ENCODE measurements at places on chromosomes 6 and 20. TPM values are rescaled to one million over a fixed set of nuclear protein-coding genes. Genes with fewer than 3 reads are reported as not detected.

ZFP57 gene
- total RNA-seq = 1.4 TPM

PGC gene
- not detected for total RNA-seq

SIRPD gene
- total RNA-seq = not detected

C2 gene
- not detected for total RNA-seq

C6orf120 gene
- total RNA-seq = 27.1 TPM

CD40 gene
- 49.7 TPM for total RNA-seq

RBM39 gene
- 148 TPM for total RNA-seq

MUC21 gene
- not detected for total RNA-seq

PPP1R14C gene
- 26.3 TPM for total RNA-seq

SCUBE3 gene
- total RNA-seq = 1.2 TPM

ULBP3 gene
- total RNA-seq = 8.2 TPM

BNIP5 gene
- total RNA-seq = not detected

DZANK1 gene
- total RNA-seq = 1.4 TPM

DDX43 gene
- total RNA-seq = 1.8 TPM

SLC17A4 gene
- not detected for total RNA-seq

ABHD16B gene
- not detected for total RNA-seq

GPX5 gene
- total RNA-seq = not detected

EFHC1 gene
- total RNA-seq = 20.2 TPM

DNA sequence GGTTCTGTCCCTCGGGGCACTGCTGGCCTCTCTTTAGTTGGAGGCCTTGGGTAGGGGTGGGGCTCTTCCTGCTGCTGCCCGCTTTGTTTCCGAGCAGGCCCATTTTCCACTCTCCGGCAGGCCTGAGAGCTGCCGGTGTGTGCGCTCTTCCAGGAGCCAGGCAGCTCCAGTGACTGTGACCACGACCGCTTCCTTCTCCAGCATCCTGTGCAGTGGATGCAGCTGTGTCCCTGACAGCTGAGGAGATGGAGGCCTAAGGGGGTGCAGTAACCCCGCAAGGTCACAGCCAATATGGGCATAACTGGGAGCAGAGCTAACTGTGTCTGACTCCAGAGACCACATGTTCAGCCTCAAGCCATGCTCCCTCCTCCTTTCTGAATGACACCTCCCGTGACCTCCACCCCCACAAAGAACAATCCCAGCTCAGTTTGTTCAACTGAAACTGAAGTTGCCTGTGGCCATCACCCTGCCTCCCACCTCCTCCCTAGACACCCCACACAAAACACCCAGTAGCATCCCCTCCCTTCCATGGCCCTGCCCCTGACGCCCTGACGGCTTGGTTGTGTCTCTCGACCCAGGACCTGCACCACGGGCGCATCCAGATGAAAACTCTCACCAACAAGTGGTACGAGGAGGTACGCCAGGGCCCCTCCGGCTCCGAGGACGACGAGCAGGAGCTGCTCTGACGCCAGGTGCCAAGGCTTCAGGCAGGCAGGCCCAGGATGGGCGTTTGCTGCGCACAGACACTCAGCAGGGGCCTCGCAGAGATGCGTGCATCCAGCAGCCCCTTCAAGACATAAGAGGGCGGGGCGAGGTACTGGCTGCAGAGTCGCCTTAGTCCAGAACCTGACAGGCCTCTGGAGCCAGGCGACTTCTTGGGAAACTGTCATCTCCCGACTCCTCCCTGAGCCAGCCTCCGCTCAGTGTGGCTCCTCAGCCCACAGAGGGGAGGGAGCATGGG is 27.8 kb downstream of the SPATA2 start:
- DNase-seq = no peak

- no peak for DNase-seq
Measured at GRCh38 chr20:884983-885952, 30.9 kb downstream of the ANGPT4 start.

DNA sequence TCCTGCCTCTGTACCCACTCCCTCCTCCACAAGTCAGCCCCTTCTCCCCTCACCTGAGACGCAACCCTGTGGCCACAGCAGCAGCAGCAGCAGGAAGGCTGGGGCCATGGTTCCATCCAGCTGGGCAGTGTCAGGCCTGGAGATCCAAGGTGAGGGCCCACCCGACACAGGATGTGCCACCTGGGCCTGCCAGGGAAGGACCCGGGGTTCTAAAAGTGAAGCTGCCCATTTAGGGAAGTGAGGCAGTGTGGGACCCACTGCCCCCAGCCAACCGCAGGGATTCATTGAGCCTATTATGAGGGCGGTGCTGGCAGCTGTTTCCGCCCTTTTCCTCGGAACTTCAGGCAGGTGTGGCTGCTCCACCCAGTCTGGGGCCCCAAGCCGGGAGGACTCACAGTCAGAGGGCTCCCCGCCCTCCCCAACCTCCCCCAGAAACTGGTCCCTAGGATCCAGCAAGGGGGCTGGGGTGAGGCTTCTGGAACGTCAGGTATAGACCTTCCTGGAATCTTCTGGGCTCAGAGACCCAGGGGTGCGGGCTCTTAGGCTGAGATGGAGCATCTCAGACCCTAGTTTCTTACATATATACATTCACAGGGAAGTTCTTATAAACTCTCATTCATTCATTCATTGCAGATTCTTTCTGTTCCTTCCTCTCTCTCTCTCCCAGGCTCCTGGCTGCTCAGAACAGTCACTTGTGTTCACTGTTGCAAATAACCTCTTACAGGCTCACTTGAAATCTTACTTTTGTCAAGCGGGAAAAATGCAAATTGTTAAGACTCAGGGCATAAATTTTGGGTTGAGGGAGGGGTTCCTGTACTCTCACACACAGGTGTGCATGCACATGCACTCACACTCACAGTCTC is at the start of gene TREML2:
TSS of gene TREML2 (minus strand) at position 249 of the 863 bp plus-strand sequence. CDS start at position 108, 141 bp downstream.
- no peak for DNase-seq

- DNase-seq = no peak
Measured at GRCh38 chr6:124356276-124356810, 552.7 kb downstream of the NKAIN2 start.

DNA sequence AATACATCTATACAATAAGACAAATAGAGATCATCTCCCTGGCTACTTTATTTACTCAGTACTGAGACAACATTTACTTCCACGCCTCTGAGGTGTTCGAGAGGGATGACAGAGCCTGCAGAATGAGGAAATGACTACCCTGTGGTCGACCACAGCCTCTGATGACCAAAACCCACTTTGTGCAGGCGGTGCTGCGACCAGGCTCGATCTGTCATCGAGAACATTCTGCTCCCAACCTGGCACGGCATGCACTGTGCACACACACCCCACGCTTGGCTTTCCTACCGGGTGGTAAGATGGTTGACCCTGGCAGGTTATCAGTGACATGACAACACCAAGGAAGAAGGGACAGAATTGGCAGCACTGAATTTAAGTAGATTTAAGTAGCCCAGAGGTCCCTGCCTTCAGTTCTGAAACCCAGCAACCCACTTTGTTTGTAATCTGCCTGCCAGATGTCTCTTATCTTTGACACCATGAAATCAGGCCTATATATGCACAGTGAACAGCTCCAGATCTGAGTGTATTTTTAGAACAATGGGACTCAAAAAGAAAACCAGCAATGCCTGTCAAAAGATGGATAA is 42.6 kb downstream of the TTI1 start:
- DNase-seq = no peak

- peak; percentile 16 for DNase-seq
Measured at GRCh38 chr6:7424967-7425807, 35.6 kb downstream of the RIOK1 start.

GRCh38 chr6:7615611-7616383 is 25.8 kb downstream of the SNRNP48 start:
- no peak for DNase-seq

DNA sequence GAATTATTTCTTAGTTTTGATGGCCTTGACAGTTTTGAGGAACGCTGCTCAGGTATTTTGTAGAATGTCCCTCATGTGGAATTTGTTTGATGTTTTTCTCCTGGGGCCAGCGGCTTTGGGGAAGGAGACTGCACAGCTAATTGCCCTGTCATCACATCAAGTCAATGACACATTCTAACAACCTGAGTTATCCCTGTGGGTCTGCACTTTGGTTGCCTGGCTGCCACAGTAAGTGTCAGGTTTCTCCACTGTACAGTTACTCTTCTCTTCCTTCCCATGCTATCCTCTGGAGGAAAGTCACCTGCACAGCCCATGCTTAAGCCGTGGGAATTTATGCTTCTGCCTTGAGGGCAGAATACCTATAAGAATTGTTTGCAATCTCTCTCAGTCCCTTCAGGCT is 1.4 kb upstream of the TREML4 start:
- DNase-seq = no peak

DNA sequence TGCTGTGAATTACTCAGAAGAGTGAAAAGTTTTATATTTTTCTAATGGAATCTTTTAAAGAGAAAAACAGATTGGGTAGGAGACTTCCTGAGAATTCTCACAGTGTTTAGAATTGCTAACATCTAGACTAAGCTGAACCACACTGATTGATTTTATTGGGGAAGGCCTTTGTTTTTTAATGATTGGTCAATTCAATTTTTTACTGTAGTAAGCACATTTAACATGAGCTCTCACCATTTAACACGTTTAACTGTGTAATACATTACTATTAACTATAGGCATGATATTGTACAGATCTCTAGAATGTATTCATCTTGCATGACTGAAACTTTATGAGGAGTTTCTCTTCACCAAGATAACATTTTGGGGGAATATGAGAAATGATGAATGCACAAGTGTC is 987.3 kb downstream of the PHF3 start:
- no peak for DNase-seq

GRCh38 chr20:63963784-63964301 is 5.9 kb downstream of the ZNF512B start:
- no peak for DNase-seq

- no peak for DNase-seq
Measured at GRCh38 chr20:15200147-15200565, 862.7 kb upstream of the FLRT3 start.

DNA sequence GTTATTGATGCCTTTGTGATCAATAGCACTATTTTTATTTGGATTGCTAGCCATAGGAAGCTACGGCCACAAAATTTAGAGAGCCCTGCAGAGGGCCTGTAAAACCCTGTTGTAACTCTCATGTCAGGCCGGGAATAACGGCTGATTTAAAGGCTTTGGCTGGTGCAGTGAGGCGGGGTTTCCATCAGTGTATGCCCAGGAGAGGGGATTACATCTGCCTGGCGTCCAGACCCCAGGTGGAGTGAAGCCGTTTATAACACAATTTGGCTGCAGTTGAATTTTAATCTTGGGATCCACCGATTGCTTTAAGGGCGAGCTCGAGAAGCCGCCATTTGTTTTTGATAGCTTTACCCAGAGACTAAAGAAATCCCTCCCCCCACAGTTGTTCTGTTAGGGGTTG is 29.1 kb upstream of the APCDD1L start:
- DNase-seq = no peak

DNA sequence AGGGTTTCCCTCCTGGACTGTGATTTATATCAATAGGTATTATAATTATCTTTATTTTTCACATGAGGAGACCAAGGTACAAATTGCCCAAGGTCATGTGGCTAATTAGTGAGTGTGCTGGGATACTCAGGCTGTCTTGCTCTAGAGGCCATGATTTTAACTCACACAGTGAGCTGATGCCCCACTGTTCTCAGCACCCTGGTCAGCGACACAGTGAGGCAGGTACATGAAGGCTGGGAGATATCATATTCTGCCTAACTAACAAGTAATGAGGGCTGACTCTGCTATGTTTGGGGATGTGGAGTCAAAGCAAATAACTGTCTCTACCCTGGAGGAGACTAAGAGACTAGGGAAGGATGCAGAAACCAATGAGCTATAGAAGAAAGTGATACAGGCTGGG is 501.1 kb downstream of the PTPRT start:
- no peak for DNase-seq

GRCh38 chr6:16979677-16980370 is 122.0 kb upstream of the STMND1 start:
- DNase-seq = no peak

DNA sequence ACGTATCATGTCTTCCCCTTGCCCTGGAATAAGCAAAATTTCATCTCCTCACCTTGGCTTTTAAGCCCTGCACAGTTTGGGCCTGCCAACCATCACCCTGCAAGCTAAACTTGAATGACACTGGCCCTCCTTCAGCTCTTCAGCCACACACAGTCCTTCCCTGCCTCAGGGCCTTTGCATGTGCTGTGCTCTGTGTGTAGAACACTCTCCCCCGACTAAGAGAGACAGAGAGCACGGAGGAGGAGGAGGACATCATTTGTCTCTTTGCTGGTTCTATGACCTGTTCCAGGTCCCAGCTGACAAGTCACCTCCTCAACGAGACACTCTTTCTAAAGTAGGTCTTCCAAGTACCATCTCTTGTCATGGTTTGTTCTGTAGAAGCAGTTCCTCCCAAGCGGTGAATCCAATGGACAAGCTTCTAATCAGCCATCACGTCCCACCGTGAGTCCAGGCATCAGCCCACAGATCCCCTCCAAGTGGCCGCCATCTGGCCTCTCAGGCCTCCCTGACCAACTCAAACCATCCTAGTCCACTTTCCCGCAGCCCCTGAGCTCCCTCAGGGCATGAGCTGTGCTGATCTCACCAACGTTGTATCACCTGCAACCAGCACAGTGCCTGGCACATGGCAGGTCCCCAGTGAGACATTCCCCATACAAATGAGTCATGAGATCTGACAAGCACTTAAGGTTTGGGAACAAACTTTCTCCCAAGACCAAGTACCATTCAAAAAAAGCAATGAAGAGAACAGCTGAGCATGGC is 30.5 kb downstream of the NFATC2 start:
- no peak for DNase-seq

- DNase-seq = no peak
Measured at GRCh38 chr6:56849896-56850295, 105.0 kb upstream of the BEND6 start.

GRCh38 chr6:107511511-107511993 is 21.6 kb downstream of the SOBP start:
- no peak for DNase-seq

DNA sequence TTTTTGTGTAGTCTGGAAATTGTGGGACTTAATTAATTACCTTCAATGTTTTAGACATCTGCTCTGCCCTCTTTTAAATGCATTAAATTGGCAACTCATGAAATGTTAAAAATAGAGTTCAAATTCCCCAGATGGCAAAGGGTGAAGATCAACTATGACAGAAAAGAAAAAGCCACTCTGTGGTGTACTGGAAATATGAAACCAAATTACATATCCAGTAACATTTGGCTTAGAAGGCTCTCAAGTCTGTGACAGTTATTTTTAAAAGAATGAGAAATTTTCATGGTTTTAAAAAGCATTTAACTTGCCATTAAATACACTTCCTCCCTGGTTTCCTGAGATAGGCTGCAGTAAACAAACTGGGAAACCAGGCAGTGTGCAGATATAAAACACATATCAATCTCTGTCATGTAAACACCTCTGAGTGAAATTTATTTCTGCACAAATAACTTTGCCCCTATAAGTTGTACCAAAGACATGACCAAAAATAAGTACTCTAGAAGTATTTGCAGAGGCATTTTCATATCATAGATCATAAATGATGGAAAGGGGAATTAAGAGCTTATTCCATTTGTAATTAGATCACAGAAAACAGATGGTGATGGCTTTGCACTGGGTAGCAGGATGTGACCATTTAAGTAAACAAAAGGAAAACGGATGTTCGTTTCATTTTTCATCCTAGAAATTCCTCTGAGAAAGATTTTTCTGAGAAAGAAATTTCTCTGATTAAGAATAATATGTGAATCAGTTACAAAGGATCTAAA is 360.1 kb downstream of the SAMD5 start:
- DNase-seq = no peak
